ENCODE measurements at places on chromosomes 16 and 17.

DNA sequence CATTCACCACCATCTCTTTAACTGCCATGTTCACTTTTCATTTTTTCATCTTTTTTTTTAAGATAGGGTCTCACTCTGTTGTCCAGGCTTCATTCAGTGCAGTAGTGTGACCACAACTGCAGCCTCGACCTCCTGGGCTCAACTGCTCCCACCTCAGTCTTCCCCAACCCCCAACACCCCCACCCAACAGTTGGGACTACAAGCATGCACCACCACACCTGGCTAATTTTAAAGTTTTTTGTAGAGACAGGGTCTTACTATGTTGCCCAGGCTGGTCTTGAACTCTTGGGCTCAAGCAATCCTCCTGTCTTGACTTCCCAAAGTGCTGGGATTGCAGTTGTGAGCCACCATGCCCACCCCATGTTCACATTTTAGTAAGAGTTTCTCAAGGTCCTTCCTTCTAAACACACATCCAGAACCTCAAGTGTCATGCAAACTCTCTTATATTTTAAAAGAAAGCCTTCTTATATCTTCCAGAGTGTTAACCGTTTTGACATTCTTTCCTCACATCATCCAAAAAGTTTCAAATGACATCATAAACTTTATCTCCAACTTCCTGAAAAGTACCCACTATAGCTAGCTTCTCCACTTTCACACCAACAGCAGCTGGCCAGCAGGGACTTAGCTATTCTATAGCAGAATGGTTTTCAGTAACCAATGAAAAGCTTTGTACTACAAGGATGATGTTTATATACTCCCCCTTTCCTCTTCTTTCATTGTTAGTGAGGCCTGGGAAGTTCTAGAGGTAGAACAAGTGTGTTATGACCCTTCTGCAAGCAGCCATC lies 49.3 kb downstream of the TRAF4 start:
- no peak for DNase-seq

GRCh38 chr17:38693700-38694329 lies 11.3 kb upstream of the MLLT6 start:
- DNase-seq = no peak

GRCh38 chr16:1731073-1731472 lies 25.1 kb downstream of the MAPK8IP3 start:
- DNase-seq = no peak

DNA sequence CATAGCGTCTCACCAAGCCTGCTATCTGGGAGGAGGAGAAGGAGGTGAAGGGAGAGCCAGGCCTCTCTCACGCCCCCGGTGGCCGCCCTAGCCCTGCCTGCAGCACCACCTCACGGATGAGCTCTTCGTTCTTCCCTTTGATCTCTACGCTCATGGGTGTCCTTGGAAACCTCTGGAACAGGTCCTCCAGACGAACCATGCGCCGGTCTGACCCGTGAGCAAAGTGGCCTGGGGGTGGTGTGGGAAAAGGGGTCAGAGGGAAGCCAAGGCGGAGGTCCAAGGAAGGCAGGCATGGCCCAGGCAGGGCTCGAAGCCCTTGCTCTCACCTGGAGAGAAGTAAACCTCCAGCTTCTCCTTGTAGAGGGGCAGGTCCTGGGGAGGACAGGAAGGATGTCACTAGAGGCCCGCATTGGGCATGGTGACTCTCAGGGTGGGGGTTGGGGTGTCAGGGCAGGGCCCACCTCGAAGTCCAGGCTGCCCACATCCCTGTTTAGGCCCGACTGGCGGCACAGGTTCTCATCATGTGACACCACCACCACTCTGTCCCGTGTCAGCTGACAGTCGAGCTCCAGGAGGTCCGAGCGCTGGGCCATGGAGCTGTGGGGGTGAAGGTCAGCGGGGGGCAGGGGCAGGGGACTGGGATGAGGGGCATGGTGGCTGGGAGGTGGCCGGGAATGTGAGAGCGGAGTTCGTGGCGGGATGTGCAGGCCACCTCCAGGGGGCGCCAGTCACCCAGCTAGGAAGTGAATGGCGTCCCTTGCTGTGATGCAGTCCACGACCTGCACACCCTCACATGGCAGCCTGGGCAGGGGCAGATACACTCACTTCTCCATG lies 923 bp downstream of the GDPD3 start:
- peak; percentile 61 for DNase-seq

GRCh38 chr16:9996221-9996620 lies 186.0 kb downstream of the GRIN2A start:
- DNase-seq = no peak

DNA sequence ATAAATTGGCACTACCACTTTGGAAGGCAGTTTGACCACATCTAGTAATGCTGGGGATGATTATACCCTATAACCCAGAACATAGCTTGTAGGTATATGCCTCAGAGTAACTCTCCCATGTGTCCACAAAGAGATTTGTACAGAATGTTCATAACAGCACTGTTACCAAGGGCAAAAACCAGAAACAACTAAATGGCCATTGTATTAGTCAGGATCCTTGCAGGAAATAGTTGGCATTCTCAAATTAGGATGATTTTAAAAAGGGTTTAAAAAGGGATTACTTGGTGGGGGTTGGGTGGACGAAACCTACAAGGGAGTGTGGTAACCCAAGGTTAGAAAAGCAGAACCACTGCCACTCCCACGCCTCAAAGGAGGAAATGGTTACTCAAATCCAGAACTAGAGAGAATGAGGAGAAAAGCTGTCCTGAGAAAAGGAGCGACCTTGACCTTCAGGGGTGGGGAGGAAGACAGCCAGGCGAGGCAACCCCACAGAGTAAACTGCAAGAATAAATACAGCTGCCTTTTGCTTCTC lies 2.1 kb downstream of the CPPED1 start:
- peak; percentile 11 for DNase-seq
